ENCODE measurements at places on chromosomes 6 and 20.
A peak's percentile ranks its signal among the peaks of the same experiment; 100 is the strongest.

- DNase-seq: no peak
Observed at GRCh38 chr20:10676518-10676917, 2.7 kb upstream of the JAG1 start.

GRCh38 chr6:161744211-161745067 is 470.6 kb upstream of the AGPAT4 start:
- DNase-seq: no peak

GRCh38 chr6:40528051-40528450 is 59.1 kb downstream of the LRFN2 start:
- no peak for DNase-seq

- no peak for DNase-seq
Observed at GRCh38 chr20:24833592-24833991, 115.5 kb upstream of the CST7 start.

GRCh38 chr6:9523462-9523861 is 891.4 kb downstream of the TFAP2A start:
- DNase-seq: no peak

DNA sequence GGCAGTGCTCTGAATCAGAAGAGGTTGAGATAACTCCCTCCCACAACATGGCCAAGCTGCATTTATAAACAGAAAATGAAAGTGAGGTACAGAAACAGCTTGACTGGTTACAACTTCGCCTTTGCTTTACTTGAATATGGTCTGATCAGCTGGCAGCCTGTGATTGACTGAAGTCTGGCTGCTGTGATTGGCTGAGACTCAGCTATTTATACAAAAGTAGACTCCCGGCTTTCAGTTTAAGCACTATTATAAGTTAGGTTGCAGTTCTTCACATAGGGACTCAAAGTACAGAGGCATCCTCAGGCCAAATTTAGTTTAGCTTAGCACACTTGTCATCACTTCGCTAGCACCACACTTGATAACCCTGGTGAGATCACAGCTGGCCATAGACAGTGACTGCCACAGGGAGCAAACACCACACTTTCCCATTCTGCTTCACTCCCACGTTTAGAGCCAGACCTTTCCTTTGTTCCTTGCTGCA is 362.6 kb downstream of the EPM2A start:
- DNase-seq: no peak

DNA sequence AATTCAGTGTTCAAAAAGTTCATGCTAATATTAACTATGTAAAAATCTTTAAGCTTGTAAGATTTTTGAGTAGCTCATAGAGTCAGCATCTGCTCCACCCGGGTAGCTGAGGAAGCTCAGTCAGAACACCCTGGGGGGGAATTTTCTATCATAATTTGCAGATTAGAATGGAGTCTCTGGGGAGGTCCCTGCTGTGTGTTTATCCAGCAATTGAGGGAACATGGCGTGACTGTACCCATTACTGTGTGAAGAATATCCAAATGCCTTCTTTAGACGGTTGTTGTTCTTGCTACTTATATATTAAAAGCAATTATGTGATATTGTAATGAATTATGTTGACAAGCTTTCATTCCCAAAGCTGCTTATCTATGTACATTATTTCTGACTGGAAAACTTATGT is 64.8 kb downstream of the AIG1 start:
- DNase-seq: no peak

DNA sequence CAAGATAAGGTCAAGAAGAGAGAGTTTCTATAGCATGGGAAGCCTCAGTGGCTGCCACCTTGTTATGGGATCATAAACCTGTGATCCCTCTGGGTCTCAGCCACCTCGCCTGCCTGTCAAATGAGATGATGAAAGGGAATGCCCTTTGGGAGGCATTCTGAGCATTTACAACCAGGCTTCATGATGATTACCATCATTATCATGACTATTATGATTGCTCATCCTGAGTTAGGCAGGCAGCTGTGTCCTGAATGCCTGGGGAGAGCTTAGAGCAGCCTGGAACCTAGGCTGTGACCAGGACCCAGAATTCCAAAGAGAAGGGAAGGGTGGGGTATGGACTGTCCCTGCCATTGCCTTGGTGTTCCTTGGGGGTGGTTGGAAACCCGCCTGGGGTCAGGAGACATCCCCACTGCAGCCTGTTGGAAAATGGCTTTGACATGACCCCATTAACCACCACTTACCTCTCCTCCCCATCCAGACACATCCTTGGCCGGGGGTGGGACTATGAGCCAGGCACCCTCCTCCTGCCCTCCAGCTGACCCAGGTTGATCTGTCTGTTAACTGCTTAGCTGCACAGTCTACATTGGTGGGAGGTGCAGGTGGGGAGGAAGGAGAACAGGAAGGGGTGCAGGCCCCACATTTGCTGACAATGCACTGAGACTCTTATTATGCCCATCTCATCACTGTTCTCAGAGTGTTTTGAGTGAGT is 51.9 kb downstream of the LRFN2 start:
- no peak for DNase-seq

DNA sequence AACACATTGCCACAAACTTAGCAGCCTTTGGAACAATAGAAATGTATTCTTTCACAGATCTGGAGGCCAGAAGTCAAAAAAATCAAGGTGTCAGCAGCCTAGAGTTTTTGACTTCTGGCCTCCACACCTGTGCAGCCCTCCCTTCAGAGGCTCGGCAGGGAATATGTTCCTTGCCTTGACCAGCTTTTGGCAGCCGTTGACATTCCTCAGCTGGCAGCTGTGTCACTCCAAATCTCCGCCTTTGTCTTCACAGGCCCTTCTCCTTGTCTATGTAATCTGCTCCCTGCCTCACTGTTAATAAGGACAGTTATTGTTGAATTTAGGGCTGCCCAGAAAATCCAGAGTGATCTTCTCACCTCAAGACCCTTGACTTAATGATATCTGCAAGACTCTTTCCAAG is 17.2 kb upstream of the AHI1 start:
- no peak for DNase-seq

GRCh38 chr20:32982617-32983458 is 21.4 kb downstream of the SUN5 start:
- DNase-seq: no peak

GRCh38 chr6:170039156-170040114 is 251.4 kb downstream of the DLL1 start:
- DNase-seq: no peak

DNA sequence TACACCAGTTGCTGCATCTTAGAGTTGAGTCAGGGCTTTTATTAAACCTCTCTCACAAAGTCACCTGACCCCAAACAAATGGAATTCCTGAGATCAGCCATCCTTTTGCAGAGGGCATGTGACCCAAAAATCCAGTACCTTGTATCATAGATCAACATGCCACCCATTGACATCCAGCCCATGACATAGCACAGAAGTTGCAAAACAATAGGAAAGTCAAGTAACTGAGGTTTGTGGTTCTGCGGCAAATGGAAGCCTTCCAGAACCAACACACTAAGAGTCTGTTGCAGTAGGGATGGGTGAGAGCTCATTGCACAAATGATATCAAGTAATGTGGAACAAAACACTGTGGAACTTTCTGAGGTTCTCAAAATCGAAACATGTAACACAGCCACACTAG is 111.2 kb downstream of the PDE7B start:
- no peak for DNase-seq

DNA sequence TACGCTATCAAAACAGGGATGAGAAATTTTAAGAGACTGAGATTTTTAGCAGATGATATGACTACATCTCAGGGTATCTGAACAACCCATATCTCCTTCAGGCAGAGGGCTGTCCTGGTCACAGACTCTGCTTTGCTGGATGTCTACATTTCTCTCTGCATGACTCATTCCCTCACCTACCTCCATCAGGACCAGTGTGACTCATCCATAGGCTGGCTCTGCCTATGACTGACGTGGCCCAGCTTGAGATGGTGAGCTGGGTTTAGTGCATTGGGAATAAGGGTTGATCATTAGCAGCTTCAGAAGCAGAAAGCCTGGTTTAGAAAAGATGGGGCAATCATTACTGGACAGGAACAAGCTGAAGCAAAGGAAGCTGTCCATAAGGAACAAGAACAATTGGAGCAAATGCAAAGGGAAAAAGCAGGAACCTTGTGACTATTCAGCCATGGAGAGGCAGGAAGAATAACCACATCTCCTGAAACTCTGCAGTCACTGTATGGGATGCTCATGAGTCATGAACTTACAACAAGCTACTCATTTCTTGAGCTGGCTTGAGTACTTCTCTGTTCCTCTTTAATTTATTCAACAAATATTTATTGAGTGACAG is 86.4 kb upstream of the CBLN4 start:
- no peak for DNase-seq

GRCh38 chr6:136582711-136583471 is 32.7 kb upstream of the MAP7 start:
- no peak for DNase-seq

DNA sequence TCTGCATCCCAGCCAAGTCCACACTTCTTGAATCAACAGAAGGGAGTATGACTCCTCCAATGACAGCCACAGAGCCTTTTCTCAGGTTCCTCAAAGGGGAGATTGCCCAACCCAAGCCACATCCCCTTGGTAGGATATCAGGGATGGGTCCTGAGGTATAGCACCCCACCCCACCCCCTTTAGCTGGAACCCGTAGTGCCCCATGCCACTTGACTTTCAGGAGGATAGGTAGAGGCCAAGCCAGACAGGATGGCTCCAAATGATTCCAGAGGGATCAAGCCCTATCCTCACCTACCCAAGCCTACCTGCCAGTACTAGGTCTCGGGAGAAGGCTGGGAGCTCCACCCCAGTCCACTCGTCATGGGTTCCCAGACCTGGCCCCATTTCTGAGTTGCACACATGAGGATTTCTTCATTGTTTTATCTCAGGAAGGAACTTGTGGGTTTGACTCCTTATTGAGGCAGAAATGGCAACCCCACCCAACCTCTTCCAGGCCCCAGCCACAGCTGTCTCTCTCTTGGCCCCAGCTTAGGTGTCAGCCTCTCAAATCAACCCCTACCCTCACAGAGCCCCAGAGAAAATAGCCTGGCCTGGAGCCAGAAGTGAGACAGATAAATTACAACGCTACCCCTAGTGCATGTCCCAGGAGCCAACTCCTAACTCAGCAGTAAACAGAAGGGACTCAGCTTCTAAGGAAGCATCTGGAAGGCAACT is 3.6 kb downstream of the CCND3 start:
- DNase-seq: no peak

GRCh38 chr6:75530696-75531095 is 37.1 kb upstream of the FILIP1 start:
- no peak for DNase-seq

DNA sequence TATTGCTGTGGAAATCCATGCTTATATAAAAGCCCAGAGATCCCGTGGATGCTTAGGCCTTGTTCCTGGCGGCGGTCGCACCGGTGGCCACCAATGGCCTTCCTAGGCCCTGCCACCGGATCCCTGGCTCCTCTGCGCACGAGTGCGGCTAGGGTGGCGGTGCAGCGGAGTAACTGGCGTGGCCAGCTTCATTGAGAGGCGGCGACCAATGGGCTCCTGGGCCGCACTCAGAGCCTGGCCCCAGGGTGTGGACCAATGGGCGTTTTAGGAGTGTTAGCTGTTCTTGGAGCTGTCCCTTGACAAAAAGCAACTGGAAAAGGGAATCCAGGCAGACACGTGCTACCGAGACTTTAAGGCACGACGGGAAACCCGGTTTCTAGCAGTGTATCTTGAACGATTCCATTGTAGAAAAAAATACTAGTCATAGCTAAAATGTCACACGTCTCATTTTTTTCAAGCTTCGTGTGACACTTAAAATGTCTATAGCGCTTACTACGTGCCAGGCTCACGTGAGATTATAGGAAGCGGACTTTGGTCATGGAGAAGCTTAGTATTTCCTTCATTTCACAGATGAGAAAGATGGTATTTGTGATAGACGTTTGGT is 1.7 kb downstream of the AMD1 start:
- DNase-seq: peak; percentile 44

- no peak for DNase-seq
Observed at GRCh38 chr20:19713822-19714578, 44.1 kb upstream of the RIN2 start.

GRCh38 chr6:124830506-124830905 is 131.7 kb upstream of the RNF217 start:
- DNase-seq: no peak

DNA sequence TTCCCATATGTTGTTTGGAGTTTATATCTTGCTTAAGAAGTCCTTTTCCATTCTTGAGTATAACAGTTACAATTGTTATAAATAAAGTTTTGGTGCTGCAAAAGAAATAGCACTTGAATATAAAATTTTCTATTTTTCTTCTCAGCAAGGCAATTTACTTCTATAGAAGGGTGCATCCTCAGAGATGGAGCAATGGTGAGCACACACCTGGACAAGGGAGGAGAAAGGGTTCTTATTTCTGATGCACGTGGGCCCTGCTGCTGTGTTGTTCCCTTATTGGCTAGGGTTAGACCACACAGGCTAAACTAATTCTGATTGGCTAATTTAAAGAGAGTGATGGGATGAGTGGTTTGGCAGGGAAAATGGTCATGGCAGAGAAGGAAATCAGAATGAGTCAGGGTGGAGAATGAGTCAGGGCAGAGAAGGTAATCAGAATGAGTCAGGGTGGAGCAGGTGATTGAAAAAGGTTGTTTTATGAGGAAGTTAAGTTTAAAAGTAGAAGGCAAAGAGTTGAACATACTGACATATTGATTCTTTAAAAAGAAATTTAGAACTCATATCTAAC is 38.0 kb downstream of the CST8 start:
- DNase-seq: no peak

DNA sequence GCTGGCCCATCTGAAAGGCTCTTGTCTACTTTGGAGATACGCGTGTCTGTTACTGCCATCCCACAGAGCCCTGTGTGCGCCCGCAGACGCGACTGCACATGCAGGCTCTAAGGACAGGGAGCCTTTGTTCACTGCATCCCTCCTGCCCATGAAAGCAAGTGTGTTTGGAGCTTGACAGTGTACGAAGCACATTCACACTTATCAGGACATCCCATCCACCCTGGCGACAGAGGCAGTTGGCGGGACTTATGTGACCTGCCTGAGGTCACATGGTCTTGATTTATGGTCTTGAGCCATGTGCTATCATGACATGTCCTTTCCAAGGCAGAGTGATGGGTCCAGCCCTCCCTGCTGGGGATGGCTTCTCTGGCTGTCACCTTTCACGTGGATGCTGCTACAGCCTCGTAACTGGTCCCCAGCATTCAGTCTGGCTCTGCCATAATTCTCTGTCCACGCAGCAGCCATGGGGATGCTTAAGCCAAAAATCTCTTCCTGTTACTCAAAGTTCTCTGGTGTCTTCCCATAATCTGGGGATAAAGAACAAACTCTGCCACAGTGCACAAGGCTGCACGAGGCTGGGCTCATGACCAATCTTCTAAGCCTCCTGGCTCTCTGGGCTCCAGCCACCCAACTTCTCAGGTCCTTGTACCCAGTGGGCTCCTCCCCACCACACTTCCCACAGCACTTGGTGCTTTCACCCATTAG is 36.3 kb upstream of the FAM83D start:
- DNase-seq: no peak

DNA sequence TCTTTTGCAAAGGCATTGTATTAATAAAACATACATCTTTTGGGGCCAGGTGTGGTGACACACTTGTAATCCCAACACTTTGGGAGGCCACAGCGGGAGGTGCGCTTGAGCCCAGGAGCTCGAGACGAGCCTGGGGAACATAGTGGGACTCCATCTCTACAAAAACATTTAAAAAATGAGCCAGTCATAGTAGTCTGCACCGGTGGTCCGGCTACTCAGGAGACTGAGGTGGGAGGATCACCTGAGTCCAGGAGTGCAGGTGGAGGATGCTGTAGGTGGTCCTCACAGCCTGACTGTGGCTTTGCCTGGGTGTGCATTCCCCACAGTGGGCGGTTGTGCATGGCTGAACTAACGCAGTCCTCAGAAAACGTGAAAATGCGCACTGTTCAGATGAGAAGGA is 162.5 kb downstream of the DLL1 start:
- no peak for DNase-seq

GRCh38 chr20:4234128-4234527 is 218.8 kb upstream of the RNF24 start:
- DNase-seq: no peak

- DNase-seq: no peak
Observed at GRCh38 chr6:126909493-126909892, 209.0 kb upstream of the RSPO3 start.
